Activated CD8-positive, alpha-beta T cell treated with anti-CD3 and anti-CD28 coated beads for 36 hours (primary cell): ENCODE measurements at places on chromosomes 1 and 21. TPM values are rescaled to one million over a fixed set of nuclear protein-coding genes. Genes with fewer than 3 reads are reported as not detected.

The LAMC2 gene
- not detected for total RNA-seq

The LMOD1 gene
- not detected for total RNA-seq

The FCGR1A gene
- total RNA-seq = not detected

GRCh38 chr1:226603022-226603857, 54.7 kb downstream of the STUM start:
- no peak for DNase-seq

GRCh38 chr1:207073906-207074820, 14.5 kb upstream of the C4BPB start:
- no peak for DNase-seq

GRCh38 chr1:178237121-178237520, 143.2 kb downstream of the RASAL2 start:
- DNase-seq = no peak

GRCh38 chr1:215095524-215095923, 13.0 kb downstream of the KCNK2 start:
- DNase-seq = no peak

The RNPEP gene
- total RNA-seq = 37.8 TPM

DNA sequence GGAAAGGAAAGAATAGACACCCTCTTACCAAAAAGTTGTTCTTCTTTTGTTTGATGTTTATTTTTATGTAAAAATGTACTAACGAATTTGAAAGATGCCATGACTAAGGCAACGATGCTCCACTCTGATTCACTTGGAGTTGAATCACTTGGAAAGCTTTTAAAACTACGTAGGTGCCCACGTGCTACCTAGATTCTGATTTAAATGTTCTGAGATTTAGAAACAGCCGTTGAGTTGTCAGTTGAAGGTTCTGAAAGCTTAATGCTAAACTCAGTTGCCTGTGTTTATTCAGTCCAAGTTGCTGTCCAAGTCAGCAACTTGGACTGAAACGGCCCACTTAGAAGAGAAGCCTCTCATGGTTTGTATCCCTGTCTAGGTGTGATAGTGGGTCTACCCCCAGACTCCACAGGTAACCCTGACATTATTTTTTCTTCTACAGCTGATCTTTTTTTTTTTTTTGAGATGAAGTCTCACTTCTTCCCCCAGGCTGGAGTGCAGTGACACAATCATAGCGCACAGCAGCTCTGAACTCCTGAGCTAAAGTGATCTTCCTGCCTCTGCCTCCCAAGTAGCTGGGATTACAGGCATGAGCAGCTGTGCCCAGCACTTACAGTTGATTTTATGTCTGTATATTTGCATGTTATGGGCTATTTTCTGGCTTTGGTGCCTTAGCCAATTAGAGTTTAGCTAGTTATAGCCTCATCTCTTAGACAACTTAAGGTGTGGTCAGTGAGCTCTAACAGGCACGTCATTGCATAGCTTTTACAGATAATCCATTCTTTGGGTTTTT, 1.4 kb upstream of the VAMP4 start:
- peak; percentile 13 for DNase-seq

The CD1C gene
- total RNA-seq = 0.65 TPM

DNA sequence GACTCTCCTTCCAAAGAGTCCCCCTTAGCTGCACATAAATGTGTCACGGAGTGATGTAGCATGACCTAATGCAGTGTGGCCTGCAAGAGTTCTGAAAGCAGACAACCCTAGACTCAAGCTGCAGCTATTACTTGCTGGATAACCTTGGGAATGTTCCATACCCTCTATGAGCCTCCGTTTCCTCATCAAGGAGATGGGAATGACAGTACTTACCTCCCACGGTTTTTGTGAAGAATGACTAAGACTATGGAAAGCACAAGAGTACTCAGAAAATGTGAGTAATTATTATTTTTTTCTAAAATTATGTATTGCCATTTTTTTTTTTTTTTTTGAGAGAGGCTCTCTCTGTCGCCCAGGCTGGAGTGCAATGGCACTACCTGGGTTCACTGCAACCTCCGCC, 3.0 kb downstream of the TTC39A start:
- DNase-seq = no peak

The NMNAT1 gene
- 9.6 TPM for total RNA-seq
